ENCODE measurements at places on chromosomes 1 and 21.

DNA sequence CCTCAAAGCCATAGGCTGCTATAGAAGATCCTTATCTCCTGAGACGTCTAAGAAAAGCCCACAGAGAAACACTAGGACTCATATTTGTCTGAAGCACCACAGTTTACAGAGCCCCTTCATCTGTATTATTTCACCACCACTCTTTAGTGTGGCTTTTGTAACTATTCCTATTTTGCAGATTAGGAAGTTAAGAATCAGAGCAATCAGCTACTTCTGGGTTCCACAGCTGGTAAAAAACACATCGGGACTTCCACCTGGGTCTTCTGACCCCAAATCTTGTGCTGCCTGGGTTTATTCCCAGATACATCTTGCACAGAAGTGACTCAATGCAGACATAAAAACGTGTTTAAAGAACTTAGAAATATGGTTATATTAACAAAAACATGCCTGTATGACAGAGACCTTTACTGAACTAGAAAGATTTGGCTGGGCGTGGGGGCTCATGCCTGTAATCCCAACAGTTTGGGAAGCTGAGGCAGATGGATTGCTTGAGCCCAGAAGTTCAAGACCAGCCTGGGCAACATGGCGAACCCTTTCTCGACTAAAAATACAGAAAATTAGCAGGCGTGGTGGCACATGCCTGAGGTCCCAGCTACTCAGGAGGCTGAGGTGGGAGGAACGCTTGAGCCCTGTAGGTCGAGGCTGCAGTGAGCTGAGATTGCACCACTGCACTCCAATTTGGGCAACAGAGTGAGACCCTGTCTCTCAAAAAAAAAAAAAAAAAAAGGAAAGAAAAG lies 40.9 kb downstream of the ELK4 start:
- no peak for DNase-seq

DNA sequence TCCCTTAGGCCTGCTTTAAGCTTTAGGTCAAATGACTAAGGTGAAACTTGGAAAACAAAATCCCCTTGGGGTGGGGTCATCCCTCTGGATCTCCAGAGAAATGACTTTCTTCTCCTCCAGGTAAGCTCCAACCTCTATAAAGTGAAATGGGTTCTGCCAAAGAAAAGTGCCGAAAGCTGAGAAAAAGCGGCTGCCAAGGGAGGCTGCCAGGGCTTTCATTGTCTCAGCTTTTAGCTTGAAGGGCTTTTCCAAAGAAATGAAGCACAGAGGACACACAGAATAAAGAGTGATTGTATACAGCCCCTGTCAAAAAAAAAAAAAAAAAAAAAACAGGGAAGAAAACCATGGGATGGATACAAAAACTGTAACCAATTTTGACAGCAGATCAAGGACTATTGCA lies 126.9 kb downstream of the TGFBR3 start:
- no peak for DNase-seq

GRCh38 chr21:29072873-29073221 lies 601 bp downstream of the CCT8 start:
- DNase-seq: no peak

GRCh38 chr1:41347276-41347675 lies 14.0 kb upstream of the FOXO6 start:
- DNase-seq: no peak

DNA sequence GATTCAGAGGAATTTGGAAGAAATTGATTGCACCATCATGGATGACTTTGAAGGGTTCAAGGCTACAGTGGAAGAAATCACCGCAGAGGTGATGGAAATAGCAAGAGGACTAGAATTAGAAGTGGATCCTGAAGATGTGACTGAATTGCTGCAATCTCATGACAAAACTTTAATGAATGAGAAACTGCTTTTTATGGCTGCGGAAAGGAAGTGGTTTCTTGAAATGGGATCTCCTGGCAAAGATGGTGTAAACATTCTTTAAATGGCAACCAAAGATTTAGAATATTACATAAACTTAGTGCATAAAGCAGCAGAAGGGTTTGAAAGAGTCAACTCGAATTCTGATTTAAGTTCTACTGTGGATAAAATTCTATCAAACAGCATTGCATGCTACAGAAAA lies 698.6 kb downstream of the PLA2G4A start:
- no peak for DNase-seq

DNA sequence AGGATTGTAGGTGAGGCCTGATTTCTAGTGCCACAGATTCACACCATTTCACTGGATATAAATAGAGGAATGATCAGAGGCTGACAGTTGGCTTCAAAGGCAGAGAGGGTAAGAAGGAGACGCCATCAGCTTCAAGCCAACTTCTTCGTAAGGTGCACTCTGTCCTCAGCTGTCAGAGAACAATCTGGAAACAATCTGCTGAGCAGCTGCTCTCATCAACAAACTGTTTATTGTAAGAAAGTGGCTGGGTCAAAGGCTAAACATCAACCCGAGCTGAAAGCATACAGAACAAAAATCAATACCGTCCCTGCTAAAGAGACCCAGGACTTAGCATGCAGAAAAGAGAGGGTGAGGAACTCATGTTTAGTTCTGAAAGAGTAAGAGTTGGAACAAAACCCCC lies 48.2 kb downstream of the HLCS start:
- no peak for DNase-seq

GRCh38 chr1:209364716-209365115 lies 218.8 kb upstream of the CAMK1G start:
- DNase-seq: no peak

DNA sequence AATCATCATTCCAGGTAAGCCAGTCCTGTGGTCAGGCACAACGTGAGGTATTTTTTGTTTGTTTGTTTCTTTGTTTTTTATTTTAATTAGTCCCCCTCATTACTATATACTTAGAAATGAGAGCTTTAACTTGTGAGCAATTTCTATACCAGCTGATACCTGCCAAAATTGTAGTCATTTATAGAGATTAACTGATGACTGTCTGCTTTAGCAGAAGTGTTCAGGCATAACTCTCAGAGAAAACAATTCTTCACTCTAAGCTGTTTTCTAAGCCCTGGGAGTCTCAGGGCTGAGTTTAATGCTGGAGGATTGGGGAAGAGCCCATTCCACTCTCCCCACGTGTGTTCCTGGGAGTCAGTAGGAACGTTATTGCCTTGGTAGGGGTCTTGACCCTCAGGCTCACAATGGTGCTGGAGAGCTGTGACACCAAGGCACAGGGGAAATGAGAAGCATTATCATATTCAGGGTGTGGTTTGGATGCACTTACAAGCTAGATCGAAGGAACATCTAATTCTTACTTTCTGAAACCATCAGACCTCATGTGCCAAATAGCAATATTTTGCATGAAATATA lies 168.2 kb downstream of the CLIC6 start:
- no peak for DNase-seq

DNA sequence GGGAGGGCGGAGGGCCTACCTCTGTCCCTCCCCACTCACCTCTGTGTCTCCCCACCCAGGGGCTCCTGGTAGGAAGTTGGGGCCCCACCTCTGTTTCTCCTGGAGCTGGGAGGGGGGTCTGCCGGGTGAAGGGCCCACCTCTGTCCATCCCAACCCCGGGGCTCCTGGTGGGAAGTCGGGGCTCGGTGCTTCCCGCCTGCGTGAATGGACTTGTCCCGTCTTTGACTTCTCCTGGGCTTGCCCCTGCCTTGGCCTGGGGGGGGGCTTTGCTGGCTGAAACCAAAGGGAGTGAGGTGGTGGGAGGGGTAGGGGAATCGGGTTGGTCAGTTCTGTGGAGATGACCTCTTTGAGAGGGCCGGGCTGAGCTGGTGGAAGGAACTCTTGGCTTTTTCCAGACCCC lies 5.8 kb downstream of the AGRN start:
- no peak for DNase-seq

- DNase-seq: peak; percentile 55
Measured at GRCh38 chr1:66300972-66301451, 232.9 kb upstream of the SGIP1 start.

- no peak for DNase-seq
Measured at GRCh38 chr1:240424740-240425464, 187.1 kb downstream of the GREM2 start.

- DNase-seq: no peak
Measured at GRCh38 chr21:25895565-25896205, 160.9 kb downstream of the GABPA start.

DNA sequence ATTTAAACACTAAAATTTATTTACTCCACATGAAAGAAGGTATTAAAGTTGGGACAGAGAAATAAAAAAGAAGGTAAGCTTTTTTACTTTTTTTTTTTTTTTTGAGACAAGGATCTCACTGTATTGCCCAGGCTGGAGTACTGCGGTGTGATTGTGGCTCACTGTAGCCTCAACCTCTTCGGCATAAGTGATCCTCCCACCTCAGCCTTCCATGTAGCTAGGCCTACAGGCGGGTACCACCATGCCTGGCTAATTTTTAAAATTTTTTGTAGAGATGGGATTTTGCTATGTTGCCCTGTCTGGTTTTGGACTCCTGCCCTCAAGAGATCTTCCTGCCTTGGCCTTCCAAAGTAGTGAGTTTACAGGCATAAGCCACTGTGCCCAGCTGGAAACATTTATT lies 106.6 kb downstream of the ITSN1 start:
- DNase-seq: no peak

- no peak for DNase-seq
Measured at GRCh38 chr1:24564695-24565094, 8.8 kb downstream of the NCMAP start.

DNA sequence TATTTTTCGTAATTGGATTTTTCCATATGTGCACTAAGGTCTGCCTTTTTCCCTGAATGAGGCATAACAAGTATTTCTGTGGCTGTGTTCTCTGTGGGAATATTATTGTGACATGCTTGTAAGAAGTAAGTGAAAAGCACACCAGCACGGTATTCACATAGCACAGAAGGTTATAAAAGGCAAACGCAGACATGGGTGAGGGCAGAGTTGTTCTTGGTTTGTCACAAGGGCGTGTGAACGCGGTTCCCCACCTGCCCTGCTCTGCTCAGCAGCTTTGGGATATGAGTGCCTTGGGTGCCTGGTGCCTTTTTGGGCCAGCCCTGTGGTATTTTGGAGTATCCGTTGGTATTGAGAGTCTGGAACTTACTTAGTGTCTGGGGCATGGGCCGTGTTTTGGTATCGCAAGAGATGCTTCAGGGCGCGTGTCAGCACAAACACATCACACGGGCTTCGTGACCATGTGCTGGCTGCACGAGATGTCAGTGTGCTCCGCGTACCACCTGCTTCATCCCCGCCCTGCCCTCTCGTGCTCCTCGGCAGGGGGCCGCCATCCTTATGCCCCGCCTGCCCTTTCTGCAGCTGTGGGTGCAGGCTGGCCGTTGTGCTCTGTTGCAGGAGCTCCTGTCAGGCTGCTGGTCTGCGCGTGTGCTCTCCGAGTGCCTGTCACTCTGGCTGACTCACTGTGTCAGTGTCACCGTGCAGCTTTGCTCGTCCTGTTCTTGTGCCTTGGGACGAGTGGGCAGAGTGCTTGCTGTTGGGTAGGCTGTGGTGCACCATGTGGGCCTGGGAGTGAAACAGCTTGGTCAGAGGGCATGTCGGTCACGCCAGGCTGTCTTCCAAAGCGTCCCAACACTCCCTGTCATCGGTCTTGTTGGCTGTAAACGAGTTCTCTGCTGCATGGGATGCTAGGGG lies 15.0 kb downstream of the SKI start:
- no peak for DNase-seq

DNA sequence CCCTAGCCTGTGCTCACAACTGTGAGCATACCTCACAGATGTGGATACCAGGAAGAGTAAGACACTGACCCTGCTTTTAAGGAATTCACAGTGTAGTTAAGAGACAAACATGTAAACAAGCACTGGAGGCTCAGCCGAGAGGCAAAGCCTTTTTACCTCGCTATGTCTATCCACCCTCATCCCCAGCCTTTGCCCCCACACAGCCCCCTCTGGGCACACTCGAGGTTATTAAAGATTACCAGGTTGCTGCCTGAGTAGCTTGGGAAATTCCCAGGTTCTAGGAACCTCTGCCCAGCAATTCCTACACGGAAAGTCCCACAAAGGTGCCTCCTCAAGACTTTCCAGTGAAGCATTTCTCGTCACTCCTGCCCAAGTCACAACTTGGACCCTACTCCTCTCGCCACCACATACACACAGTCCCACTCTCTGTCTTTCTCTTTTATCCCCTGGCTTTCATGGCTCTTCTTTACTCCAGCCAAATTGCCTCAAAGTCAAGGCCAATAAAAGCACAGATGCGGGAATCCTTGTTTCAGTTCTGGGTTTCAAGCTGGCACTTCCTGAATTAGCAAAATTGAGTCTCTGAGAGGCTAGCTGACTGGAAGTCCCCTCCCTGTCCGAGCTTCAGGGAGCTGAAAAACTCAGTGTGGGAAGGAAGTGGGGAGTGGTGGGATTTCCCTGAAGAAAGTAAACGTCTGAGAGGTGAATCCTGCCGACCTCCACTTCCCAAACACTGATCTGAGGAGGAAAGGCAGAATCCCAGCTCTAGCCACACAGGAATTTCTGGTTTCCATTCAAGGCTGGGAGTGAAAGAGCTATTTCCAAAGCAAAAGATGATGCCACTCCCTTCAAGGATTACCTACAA lies 7.6 kb downstream of the DENND2D start:
- no peak for DNase-seq

GRCh38 chr1:202966006-202966898 lies 805 bp downstream of the CYB5R1 start:
- DNase-seq: no peak
